Fibroblast of skin of right biceps (primary cell): ENCODE measurements at places on chromosomes 2 and 18.

GRCh38 chr2:23940718-23941620, 706 bp downstream of the UBXN2A start:
- DNase-seq = peak; percentile 39

- DNase-seq = no peak
Measured at GRCh38 chr2:216830346-216830745, 29.5 kb downstream of the TNP1 start.

DNA sequence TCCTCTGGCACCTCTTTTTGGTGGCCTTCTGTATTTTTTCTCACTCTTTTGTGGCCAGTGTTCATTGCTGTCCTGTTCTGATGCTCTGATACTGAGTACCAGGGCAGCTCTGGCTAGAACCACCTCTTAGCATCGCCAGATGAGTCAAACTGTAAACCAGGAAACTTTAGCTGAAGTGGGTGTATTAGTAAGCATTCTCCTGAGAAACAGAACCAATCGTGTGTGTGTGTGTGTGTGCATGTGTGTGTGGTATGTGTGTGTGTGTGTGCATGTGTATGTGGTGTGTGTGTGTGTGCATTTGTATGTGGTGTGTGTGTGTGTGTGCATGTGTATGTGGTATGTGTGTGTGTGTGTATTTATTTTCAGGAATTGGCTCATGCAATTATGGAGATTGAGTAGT, 166.3 kb upstream of the SKOR2 start:
- DNase-seq = peak; percentile 29

GRCh38 chr18:572091-572830, 7.9 kb upstream of the CETN1 start:
- DNase-seq = no peak

DNA sequence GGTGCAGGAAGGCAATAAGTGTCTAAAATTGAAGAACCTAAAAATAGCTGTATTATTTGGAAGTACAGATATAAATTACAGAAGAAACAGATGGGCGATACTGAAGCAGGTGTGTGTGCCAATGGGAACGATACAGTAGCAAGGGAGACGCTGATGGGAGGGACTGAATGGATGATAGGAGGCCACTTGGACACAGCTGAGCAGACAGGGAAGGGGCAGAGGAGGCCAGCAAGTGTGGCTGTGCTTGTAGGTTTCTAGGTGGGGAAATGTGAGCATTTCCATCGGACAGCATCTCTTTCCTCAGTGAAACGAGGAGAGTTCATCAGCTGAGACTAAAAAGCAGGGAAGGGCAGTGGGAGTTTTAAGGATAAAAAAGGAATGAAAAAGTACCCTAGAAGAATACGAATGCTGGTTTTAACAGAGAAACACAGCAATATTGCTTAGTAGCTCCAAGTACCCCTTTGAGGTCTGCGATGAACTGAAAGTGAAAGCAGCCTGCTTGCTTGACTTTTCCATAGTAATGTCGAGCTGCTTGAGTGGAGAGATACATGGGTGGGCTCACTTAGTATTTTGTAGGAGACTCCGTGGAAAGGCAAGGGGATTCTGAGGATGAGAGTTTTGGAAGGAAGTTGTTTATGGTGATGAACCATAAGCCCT, 91.7 kb upstream of the EPC2 start:
- no peak for DNase-seq

DNA sequence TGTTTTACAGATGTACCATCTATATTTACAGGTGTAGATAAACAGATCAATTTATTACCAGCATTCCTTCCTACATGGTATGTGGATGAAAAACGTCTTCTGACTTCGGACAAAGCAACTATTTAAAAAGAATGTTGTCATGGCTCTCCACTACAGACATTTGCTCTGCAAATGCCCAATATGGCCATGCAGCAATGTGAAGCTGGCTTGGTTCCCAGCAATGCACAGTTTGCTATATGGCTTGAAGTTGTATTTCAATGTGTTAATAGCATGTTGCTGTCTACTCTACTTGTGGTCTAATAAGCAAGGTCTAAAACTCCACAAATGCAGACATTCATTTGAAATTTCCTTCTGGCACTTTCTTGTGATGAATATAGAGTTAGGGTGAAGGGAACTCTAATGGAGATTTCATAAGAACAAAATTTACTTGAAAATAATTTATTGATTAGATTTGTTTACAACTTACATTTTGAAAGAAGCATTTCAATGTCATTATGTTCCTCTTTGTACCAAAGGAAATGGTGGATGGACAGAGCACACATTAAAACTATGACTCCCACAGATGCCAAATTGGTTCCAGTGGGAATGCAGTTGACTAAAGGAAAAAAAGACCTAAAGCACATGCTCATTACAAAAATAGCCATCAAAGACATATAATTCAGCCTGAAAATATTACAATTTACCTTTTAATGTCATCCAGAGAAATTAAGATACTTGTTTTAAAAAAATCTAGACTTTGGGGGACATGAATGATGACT, 234.0 kb downstream of the DYM start:
- DNase-seq = peak; percentile 65

- peak; percentile 11 for DNase-seq
Measured at GRCh38 chr18:44681076-44681970, 635 bp downstream of the SETBP1 start.

GRCh38 chr18:50410008-50410407, 35.2 kb downstream of the SKA1 start:
- DNase-seq = no peak

DNA sequence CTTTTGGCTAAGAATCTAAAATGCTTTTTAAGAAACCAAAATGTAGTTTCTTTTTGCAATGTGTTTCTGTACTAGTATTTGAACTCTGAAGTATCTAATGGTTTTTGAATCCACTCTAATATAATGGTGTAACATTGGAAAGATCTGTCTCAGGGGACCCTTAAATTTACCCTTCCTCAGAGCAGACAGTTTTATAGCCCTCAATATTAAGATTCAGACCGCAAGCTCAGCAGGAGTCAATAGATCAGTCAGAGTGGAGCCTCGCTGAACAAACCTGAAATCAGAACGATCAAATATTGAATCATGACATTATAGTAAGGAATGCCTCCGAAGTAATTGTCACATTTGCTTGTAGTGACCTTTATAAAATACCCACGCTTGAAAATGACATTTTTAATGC, 18.3 kb downstream of the SGPP2 start:
- DNase-seq = peak; percentile 19

GRCh38 chr2:241656190-241656741, 18.8 kb downstream of the ATG4B start:
- DNase-seq = no peak

DNA sequence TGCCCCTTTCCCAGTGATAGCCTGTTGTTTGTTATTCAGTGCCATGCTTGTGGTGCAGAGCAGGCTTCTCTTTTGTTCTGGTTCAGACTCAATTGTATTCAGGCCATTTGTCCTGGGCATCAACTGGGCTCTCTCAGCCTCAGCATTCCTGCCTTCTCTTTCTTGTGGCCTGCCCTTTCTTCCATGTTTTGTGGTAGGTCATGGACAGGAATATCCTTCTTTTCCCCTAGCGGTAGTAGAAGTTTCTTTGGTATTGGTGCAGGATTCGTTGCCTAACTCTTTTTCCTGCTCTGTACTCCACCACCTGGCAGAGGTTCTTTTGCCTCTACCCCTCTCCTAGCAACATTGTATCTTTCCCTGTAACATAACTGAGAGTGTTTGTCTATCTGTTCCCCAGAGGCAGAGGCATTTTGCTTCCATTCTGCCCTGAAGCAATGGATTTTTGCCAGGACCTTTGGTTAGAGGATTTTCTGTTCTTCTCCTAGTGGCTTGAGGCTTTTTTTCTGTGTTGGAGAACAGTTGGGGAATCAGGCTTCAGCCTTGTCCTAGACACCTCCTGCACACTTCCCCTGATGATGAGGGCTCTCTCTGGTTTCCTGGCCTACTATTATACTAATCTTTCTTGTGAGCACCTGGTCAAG, 68.5 kb downstream of the NCOA1 start:
- DNase-seq = no peak

GRCh38 chr2:232861353-232861752, 8.7 kb upstream of the SNORC start:
- no peak for DNase-seq

GRCh38 chr2:73651591-73652230, 9.5 kb upstream of the NAT8 start:
- no peak for DNase-seq

GRCh38 chr2:58834404-58834803, 593.3 kb upstream of the FANCL start:
- peak; percentile 39 for DNase-seq

DNA sequence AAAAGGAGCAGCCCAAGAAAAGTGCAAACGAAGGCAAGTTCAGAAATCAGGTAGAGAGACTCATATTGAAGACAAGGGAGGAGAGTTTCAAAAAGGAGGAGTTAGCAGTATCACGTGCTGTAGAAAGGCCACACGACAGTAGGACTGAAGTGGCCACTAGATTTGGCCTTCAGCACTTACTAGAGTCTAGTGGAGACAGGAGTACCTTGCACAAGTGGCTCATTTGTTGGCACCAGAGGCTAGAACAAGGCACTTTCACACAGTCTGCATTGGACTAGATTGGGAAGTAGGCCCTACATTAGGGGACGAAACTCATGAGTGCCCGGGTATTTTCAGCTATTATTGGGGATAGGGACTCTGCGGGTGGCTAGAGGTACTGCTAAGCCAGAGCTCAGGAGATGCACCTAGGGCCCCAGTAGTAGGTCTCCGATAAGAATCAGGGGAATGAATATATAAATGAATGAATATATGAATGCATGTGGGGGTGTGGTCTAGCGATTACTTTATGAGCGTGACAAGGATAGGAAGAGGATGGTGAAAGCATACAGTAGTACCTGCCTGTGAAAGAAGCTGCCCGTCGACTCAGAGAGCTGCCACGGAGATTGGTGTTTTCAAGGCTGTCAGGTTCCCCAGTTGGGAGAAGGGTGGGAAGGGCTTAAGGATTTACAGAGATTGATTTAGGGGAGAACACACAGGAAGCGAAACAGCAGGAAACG, 1.4 kb upstream of the NCOA1 start:
- no peak for DNase-seq

DNA sequence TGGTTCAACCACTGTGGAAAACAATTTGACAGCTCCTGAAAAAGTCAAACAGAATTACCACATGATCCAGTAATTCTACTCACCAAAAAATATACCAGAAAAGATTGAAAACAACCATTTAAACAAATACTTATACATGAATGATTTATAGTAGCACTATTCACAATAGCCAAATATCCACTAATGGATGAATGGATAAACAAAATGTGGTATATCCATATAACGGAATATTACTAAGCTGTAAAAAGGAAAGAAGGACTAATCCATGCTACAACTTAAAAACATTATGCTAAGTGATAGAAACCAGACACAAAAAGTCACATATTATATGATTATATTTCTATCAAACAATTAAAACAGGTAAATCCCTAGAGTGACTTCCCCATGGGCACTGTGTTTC, 131.5 kb downstream of the SPOPL start:
- DNase-seq = no peak

DNA sequence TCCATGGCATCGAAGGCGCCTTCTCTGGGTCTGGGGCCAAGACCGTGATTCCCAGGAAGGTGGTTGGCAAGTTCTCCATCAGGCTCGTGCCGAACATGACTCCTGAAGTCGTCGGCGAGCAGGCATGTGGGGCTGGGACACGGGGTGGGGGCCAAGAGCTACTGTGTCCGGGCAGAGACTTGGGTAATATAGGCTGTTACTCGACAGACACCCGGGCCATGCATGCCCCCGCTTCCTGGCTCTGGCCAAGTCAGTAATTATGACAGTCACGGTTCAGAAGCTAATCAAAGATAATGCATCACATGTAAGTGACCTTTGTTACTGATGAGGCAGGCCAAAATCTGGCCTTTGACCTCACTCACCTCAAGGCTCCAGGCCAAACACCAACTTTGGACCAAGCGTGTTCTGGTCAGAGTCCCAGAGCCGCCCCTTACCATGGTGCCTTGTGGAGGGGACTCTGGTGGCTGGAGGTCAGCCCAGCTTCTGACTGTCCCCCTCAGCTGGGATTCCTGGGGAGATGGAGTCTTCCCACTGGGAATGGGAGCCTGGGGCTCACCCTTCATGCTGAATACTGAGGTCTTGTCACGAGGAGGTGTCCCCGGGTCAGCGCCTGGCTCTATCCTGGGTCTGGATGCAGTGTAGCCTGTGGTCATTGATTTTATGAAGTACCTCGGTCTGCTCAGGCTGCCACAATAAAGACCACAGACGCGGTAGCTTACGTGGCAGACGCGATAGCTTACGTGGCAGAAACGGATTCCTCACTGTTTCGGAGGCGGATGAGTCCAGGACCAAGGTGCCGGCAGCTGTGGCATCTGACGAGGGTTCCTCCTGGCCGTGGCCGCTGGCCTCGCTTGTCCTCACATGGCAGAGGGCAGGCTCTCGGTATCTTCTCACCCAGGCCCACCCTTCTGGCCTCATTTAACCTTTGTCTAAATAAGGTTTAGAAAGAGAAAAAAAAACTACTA, 17.7 kb upstream of the CNDP1 start:
- DNase-seq = no peak

DNA sequence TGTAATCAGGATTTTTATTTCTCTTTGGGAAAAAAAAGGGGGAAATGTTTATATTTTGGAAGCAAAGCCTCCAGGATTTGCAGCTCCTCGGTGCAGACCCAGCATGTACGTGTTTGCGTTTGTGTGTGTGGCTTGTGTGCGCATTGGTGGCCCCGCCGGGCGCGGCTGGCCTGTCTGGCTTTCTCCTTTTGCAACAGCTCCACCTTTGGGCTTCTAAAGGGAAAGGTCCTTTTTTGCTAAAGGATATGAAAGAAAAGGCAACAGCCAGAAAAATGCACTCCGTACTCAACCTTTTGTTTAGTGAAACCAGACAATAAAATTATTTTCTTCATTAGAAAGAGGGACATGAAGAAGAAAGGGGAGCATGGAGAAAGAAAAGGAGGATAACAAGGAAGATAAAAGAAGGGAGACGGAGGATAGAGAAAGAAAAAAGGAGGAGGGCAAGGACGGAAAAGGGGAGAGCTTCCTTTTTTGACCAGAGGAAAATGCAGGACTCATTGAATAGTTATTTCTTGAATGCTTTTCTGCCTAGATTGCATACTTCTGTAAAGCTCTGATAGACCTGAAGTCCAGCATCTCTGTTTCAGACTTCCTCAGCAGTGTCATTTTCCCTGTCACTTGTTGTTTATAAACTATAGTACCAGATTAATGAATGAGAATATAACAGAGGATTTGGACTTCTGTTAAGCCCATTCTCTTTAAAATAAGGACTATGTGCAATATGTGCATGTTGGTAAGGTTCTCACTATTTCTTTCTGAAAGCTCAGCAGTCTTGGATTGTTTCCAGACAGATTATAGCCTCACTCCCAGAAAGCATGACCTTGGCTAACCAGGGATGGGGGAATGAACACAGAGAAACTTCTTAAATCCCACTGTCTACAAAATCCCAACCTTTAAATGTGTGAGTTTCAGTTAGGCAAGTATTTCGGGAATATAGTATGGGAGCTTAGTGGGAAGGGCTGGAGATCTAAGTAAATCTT, 563.1 kb upstream of the PIK3C3 start:
- peak; percentile 75 for DNase-seq

GRCh38 chr2:166074430-166074829, 53.4 kb downstream of the SCN1A start:
- DNase-seq = no peak

DNA sequence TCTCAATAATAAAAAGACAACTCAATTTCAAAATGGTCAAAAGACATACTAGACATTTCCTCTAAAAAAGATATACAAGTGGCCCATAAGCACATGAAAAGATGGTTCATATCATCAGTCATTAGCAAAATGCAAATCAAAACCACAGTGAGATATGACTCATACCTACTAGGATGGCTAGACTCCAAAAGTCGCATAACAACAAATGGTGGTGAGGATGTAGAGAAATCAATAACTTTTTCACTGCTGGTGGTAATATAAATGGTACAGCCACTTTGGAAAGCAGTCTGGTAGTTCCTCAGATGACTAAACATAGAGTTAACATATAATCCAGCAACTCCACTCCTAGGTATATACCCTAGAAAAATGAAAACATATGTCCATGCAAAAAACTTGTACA, 242.3 kb upstream of the NOL4 start:
- DNase-seq = peak; percentile 10
